ENCODE measurements at places on chromosomes 1 and 21.
A peak's percentile ranks its signal among the peaks of the same experiment; 100 is the strongest.

- DNase-seq = no peak
Measured at GRCh38 chr1:43267291-43267805, 2.4 kb upstream of the TMEM125 start.

DNA sequence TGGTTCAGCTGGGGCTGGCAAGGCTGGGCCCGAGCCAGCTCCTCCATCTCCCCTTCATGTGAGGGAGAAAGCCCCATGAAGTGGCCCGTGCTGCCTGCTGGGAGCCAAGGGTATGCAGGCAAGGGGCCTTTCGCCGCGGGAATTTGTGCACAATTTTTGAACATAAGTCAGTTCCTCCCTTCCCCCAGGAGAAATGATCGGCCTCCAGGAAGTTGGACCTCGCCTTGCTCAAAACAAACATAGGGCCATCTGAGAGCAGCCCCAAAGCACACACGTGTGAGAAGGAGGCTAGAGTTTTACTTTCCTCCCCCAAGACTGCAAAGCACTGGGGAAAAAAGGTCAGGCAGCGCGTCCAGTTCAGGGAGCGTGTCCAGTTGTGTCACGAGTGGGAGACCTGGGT, 64.7 kb downstream of the PRDM16 start:
- no peak for DNase-seq

DNA sequence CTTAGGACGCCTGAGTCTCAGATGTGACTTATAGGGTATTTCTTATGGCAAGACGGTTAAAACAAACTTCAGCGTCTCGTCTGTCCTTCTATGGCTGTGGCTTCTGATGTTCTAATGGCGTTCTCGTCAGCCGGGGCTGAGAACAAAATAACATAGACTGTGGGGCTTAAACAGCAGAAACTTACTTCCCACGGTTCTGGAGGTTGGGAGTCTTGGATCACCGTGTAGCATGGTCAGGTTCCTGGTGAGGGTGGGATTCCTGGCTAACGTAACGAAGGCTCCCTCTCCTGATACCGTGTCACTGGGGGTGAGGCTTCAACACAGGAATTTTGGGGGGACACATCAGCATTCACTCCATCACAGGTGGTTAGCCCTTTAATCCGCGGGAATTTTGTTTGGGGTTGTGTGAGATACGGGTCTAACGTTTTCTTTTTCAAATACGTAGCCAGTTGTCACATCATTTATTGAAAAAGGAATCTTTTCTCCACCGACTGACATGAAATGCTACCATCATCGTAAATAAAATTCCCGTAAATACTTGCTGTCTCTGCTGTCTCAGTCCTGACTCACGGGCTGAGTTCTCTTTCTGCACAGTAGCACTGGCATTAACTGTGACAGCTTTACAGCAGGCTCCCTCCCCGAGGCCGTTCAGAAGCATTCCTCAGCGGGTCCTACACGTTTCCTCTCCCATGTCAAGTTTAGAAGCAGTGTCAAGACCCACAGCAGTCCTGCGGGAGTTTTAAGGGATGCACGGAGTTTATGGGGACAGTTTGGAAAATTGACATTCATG, 8.1 kb upstream of the POFUT2 start:
- DNase-seq = peak; percentile 38

GRCh38 chr1:214476986-214477870, 74.2 kb downstream of the PTPN14 start:
- DNase-seq = no peak

- DNase-seq = no peak
Measured at GRCh38 chr21:39136711-39137110, 46.5 kb downstream of the PSMG1 start.

DNA sequence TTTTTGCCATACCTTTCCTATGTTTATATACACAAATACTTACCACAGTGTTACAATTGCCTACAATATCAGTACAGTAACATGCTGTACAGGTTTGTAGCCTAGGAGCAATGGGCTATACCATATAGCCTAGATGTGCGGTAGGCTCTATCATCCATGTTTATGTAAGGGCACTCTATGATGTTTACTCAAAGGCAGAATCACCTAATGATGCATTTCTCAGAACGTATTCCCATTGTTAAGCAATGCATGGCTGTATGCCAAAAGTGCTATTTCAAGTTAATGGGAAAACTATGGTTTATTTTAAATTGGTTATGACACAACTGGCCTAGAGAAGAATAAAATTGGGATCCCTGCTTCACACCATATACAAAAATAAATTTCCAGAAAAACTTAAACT, 36.9 kb upstream of the DISP1 start:
- no peak for DNase-seq

DNA sequence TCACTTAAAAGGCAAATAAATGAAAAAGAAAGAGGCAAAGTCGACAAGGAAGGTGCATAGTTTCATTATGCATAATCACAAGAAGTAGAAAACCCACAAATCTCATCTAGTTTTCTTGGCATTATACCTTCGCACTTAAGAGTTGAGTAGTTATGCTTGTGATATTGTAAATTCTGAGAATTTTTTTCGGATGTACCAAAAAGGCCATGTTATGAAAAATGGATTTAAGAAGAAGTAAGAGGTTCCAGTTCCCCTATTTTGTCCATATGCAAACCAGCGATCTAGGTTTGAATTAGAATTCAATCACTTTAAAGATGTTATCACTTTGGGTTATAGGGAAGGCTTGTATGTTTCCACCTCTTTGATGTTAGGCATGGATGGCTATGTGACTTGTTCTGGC, 7.9 kb upstream of the ERICH3 start:
- DNase-seq = no peak

- DNase-seq = no peak
Measured at GRCh38 chr21:24093032-24093431, 1514.2 kb downstream of the MRPL39 start.

DNA sequence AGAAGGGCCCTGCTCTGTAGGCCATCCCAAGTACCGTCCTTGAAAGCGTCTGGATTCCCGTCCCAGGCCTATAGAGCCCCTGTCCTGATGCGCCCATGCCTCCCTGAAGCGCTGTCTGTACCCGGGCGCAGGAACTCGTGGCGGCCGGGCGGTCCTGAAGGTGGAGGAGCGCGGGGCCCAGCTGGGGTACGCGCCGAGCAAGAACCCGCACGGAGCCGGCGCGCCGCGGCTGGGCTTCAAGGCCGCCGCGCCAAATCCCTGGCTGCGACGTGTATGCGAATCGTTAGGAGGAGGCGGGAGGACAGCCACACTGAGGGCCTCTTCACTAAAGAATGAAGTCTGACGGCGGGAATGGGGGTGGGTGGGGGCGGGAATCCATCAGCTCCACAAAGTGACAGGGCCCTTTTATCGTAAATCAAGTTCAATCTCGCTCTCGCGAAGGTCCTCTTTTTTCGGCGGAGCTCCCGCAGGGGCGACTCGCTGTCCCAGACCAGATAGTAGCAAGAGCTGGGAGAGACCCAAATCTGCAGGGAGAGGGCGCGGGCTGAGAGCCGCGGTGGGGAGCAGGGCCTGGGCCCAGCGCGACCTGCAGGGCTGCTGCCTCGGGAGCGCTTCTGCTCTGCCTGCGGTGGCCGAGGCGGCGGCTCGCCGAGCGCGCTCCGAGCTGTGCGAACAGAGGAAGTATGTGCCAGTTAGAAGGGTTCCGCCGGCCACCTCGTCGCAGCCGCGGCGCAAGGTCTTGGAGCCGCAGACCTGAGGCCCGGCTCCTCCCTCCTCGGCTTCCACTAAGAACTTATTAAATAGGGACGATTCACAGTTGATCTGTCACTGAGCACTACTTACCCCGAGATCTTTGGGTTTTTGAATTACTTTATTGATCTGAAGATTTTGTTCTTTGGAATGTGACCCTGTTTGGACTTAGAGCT, 10.4 kb downstream of the BARHL2 start:
- DNase-seq = no peak
